ENCODE measurements at places on chromosomes 1 and 21.

GRCh38 chr1:164699815-164700491 lies 141.0 kb downstream of the PBX1 start:
- no peak for DNase-seq

DNA sequence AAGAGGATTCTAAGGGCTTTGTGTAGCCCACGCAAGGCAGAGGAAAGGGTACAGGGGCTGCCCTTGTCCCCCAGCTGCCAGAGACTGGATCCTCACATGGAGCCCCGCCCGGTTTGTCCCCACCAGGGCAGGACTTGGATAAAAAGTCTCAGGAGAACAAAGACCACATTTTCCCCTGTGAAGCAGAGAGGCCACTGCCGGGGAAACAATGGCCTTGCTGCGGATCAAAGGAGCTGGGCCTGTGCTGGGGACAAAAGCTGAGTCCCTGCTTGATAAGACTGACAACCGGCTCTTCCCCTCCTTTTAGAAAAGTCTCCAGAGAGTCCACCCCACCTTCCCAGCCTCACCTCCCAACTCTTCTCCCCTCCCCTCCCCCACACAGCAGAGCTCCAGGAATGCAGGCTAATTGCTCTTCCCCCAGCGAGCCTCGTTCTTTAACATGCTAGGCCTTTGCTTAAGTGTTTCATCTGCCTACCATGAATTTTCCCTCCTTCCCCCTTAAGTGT lies 142.4 kb downstream of the PLPP3 start:
- DNase-seq: no peak

GRCh38 chr1:65744731-65745130 lies 48.0 kb upstream of the PDE4B start:
- no peak for DNase-seq

DNA sequence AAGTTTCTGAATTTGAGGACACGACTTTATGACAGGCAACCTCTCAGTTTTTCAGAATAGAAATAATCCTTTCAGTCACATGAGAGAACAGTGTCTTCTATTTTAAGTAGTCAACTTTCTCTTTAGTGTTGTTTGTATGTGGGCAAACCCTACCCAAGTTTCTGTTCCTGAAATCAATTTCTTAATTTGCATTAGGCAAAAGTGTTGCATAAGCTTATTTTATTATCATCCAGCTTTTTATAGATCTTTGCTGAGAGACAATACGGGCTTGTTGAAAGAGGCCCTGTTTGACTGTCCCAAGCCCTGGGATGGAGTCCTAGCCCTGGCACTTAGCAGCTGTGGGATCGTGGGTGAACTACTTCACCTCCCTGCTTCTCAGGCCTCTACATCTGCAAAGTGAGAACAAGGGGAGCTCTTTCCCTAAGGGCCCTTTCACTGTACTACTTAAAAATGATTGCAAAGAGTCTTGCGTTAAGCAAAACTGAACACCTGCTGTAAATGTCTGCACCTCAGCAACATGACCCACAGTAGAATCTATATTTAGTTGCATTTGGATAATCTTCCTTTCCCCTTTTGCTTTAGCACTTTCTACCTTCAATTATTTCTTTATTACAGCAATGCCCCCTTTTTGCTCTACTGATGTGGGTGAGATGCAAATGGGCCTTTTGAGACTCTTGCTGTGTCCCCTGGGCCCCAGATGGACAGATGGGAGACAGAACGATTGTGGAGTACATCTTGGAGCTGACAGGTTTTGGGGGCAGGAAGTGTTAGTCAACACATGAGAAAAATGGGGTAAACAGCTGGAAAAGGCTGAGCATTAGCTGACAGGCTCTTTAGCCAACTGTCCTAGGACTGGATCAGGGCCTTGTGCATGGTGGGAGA lies 41.0 kb upstream of the SCAF4 start:
- DNase-seq: no peak

- DNase-seq: no peak
Measured at GRCh38 chr1:18540136-18540765, 59.5 kb downstream of the KLHDC7A start.

DNA sequence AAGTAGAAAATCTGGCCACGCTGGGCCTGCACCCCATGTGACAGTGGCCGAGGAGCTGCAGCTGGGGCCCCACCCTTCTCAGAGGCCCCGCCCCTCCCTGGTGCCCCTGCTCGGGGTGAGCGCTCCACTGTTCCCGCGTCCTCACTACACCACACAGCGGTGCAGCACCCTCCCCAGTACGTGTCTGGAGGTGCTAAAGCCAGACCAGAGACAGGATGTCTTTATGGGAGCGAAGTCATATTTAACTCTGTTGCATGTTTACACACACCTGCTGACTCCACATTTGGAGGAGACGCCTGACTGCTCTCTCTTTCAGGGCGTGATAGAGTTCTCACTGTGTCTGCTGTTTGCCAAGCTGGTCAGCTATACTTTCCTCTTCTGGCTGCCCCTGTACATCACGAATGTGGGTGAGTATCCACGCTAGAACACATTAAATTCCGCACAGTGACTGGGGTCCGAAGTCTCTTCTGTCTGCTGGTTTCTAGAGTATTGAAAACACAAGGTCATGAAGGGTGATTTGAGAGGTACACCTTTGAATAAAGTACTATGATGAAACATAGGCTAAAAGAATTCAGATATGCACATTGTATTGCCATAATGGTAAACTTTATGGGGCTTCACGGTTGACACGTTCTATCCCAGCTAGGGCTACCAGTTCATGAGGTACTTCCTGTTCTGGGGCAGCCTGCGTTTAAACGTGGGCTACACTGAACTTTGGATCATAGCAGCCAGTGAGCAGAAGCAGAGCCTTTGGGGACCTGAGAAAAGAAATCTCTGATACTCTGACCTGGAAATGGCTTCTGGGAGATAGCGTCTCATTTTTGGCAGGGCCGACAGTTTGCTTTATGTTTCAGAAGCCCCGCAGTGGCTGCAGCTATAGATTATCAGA lies 48.4 kb downstream of the SLC37A1 start:
- DNase-seq: no peak

- no peak for DNase-seq
Measured at GRCh38 chr1:13585612-13585991, 2.0 kb downstream of the PDPN start.

GRCh38 chr1:247857069-247857984 lies at the start of gene TRIM58:
TRIM58 (plus strand) TSS chr1:247857187; CDS start chr1:247857247, 60 bp downstream.
- no peak for DNase-seq

- peak; percentile 58 for DNase-seq
Measured at GRCh38 chr1:8409106-8409505, 91.2 kb downstream of the SLC45A1 start.

- DNase-seq: no peak
Measured at GRCh38 chr1:203161703-203162102, 13.9 kb downstream of the MYBPH start.

- peak; percentile 77 for DNase-seq
Measured at GRCh38 chr1:155134880-155135414, 705 bp upstream of the SLC50A1 start.

- no peak for DNase-seq
Measured at GRCh38 chr1:54112705-54113368, 40.0 kb downstream of the CDCP2 start.

GRCh38 chr1:198258491-198258890 lies 101.7 kb downstream of the NEK7 start:
- DNase-seq: no peak

- DNase-seq: no peak
Measured at GRCh38 chr1:37741662-37742061, 23.3 kb downstream of the EPHA10 start.

GRCh38 chr1:207309745-207310273 lies 11.7 kb upstream of the CD55 start:
- no peak for DNase-seq

- no peak for DNase-seq
Measured at GRCh38 chr1:197360068-197360467, 92.0 kb downstream of the CRB1 start.

GRCh38 chr1:222009105-222009730 lies 267.3 kb upstream of the DUSP10 start:
- no peak for DNase-seq

- no peak for DNase-seq
Measured at GRCh38 chr1:228030451-228031201, 23.8 kb downstream of the WNT3A start.

DNA sequence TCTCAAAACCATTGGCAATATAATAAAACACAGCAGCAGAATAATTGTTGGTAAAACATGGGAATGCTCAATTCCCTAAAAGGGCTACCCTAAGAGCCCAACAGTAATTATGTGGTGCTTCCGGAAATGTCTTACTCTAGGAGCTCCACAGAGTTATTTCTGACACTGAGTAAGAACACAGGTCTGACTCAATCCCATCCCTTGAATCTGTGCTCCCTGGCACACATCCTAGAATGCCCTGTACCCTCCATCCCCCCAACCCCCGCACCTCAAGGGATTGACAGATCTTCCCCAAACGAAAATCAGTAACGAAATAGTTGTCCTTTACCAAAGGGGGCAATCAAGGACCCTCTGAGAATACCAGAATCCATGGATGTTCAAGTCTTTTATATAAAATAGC lies 71.9 kb downstream of the SMYD2 start:
- no peak for DNase-seq

DNA sequence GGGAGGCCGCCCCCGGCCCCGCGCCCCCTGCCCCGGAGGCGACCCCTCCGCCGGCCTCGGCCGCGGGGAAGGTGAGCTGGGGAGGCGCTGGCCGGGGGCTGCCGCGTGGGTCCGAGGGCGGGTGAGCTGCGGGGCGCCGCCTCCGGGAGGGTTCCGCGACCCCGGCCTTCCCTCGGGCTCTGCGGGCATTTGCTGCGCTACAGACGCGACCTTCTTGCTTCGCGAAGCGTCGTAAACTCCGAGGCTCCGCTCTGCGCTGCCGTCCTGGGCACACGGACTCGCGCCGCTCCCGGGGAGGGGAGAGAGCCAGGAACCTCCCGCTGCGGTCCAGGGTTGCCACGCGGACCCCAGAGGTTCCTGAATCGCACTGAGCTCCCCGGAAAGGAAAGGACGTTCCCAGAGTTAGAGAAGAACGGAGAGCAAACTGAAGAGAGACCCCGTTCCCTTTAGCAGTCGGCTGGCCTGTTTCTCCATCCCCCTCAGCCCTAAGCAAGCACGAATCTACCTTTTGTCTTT lies 345 bp downstream of the SLX9 start:
- DNase-seq: no peak

- no peak for DNase-seq
Measured at GRCh38 chr1:31570906-31571305, 5.4 kb upstream of the TINAGL1 start.

- DNase-seq: no peak
Measured at GRCh38 chr1:163983097-163983496, 575.9 kb upstream of the PBX1 start.

- DNase-seq: no peak
Measured at GRCh38 chr1:30904191-30904961, 4.2 kb downstream of the SDC3 start.

- no peak for DNase-seq
Measured at GRCh38 chr1:85315789-85316188, 39.4 kb upstream of the BCL10 start.

DNA sequence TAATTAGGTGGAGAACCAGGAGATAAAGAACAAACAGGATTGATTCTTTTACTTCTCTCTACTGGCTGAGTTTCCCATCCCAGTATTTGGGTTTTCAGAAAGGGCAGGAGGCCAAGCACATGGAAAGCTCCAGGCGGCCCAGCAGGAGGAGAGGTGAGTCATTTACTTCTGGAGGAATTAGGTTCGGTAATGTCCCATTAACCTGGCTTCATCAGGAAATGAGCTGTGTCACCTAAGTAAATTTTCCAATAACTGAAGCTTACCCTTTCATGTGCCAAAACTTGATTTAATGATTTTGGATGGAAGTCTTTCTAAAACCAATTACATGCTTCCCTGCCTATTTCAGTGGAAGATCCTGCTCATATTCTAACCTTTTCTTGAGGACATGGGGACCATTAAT lies 257.6 kb upstream of the USP24 start:
- no peak for DNase-seq

GRCh38 chr1:228060458-228061190 lies 21.9 kb upstream of the ARF1 start:
- no peak for DNase-seq

DNA sequence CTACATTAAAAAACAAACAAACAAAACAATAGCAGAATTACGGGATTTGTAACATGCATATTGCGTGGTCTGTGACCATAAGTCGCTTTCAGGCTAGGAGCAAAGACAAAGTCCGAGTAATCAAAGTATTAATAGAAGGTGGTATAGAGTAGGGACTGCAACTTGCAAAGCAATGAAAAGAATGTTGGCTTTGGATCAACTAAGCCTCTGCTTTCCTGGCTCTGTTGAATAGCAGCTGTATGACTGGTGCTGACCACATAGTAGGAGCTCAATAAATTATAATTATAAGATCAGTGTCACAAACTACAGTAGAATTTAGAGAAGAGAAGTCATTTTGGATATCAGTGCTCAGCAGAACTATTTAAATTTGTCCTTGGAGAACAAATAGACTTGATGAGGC lies 586.4 kb downstream of the DPYD start:
- no peak for DNase-seq

- DNase-seq: no peak
Measured at GRCh38 chr1:94398356-94398755, 19.8 kb upstream of the ABCD3 start.

DNA sequence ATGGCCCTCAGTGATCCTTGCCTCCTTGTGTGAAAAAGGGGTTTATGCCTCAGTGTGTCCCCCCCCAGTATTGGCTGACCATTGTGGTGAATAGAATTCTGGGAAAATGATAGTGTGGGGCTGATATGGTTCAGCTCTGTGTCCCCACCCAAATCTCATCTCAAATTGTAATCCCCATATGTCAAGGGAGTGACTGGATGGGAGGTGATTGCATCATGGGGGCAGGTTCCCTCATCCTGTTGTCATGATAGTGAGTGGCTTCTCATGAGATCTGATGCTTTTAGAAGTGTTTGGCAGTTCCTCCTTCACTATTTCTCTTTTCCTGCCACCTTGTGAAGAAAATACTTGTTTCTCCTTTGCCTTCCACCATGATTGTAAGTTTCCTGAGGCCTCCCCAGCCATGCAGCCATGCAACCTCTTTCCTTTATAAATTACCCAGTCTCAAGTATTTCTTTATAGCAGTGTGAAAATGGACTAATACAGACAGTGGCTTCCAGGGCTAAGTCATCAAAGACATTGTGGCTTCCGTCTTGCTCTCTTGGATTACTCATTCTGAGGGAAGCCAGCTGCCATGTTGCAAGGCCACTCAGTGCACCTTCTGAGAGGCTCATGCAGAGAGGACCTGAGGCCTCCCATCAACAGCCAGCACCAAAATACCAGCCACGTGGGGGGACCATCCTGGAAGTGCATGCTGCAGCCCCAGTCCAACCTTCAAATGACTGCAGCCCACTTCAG lies 40.6 kb upstream of the SOD1 start:
- DNase-seq: no peak

DNA sequence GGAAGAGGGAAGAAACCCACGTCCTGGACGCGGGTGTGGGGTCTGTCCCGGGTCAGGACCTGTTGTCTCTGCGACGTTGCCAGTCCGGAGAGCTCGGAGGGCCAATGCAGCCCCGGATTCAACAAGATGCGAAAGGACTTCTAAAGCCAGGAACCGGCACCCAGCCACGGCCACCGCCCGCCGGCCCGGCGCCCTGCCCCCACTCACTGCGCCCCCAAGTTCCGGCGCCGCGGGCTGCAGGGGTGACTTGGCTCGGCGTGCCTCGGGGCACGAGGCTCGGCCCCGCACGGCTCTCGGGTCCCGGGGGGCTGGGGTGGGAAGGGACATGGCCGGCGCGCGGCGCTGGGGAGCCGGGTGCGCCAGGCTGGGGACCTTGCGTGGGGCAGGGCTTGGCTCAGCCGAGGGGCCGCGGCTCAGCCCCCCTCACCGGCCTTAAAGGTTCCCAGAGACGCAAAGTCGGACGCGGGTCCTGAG lies 51.8 kb upstream of the H6PD start:
- no peak for DNase-seq

GRCh38 chr1:10795276-10796021 lies 997 bp downstream of the CASZ1 start:
- no peak for DNase-seq
